ENCODE measurements at places on chromosomes 13 and 19. TPM values are rescaled to one million over a fixed set of nuclear protein-coding genes. Genes with fewer than 3 reads are reported as not detected.

Gene RDH13
- total RNA-seq: 19.9 TPM

Gene SKA3
- total RNA-seq: 0.30 TPM

Gene TPTE2
- not detected for total RNA-seq

Gene SBK2
- 2.1 TPM for total RNA-seq

Gene SLC25A41
- 0.10 TPM for total RNA-seq

Gene PGLYRP2
- total RNA-seq: not detected

Gene ZNF738
- 7.4 TPM for total RNA-seq

Gene ZFP30
- total RNA-seq: 24.7 TPM

Gene ZNF177
- total RNA-seq: not detected

Gene ASPDH
- total RNA-seq: not detected

Gene BRSK1
- total RNA-seq: 0.52 TPM

Gene PSMC4
- 155 TPM for total RNA-seq

Gene LGALS14
- not detected for total RNA-seq

Gene NALCN
- 10.2 TPM for total RNA-seq

Gene FPR3
- total RNA-seq: not detected

Gene ZNF709
- total RNA-seq: 5.2 TPM

Gene HSD17B14
- total RNA-seq: 1.7 TPM

GRCh38 chr13:70391678-70392077 lies 283.4 kb upstream of the KLHL1 start:
- no peak for DNase-seq

- no peak for DNase-seq
Observed at GRCh38 chr13:81106348-81106747, 765.4 kb upstream of the SPRY2 start.

- DNase-seq: no peak
Observed at GRCh38 chr13:30313311-30313710, 6.0 kb upstream of the KATNAL1 start.

GRCh38 chr13:100159584-100159983 lies 70.7 kb downstream of the PCCA start:
- DNase-seq: no peak

GRCh38 chr13:21957833-21958232 lies 287.0 kb downstream of the FGF9 start:
- no peak for DNase-seq

DNA sequence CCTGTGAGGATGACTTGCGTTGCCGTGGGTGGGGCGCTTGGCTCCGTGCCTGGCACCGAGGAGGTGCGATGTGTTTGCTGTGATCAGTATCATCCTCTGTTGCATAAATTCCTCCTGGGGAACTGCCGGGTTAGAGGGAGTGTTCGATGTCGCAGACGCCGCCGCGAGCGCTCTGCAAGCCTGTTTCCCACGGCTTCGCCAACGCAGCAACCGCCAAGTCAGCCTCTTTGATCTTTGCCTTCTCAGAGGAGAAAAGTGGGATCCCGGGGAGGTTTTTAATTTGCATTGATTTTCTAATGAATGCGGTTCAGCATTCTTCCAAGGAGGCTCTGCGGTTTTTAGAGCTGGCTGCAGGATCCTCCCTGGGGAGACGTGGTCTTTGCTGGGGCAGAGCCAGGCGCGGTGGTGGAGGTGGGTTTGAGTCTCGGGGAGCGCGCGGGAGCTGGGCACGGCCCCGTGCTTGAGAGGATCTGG lies 7.6 kb downstream of the GPR32 start:
- DNase-seq: peak; percentile 12

- DNase-seq: no peak
Observed at GRCh38 chr19:45784096-45784495, 1.8 kb upstream of the DMPK start.

GRCh38 chr13:52651897-52652195 lies 790 bp upstream of the SUGT1 start:
- no peak for DNase-seq

GRCh38 chr19:35260694-35261304 lies 8.0 kb upstream of the USF2 start:
- no peak for DNase-seq

- DNase-seq: no peak
Observed at GRCh38 chr19:51566489-51567100, 4.5 kb upstream of the ZNF175 start.

DNA sequence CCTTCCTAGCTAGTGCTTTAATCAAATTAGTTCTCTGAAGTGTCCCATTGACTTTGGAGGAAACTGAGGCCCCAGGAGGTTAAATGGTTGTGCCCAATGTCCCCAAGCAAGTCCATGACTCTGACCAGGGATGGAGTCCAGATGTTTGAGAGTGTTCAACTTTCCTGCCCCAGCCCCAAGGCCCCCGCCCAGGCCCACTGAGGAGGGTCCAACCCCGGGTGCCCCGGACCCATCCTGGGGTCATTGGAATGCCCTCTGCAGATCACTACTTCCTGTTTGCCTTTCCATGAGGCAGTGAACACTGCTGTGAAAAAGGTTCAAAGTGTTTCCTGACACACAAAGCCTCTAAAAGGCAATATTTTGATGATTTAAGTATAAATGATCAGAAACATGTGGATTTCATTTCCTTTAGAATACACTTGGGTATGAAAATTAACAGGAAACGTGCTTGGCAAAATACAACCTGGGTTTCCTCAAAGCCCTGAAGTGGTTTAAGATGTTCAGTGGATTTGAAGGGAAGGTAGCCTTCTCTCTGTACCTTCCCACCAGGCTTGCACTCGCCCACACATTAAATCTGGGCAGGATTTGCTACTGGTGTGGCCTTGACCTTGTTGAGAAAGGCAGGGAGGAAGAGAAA lies 335.7 kb downstream of the TSHZ3 start:
- DNase-seq: no peak

DNA sequence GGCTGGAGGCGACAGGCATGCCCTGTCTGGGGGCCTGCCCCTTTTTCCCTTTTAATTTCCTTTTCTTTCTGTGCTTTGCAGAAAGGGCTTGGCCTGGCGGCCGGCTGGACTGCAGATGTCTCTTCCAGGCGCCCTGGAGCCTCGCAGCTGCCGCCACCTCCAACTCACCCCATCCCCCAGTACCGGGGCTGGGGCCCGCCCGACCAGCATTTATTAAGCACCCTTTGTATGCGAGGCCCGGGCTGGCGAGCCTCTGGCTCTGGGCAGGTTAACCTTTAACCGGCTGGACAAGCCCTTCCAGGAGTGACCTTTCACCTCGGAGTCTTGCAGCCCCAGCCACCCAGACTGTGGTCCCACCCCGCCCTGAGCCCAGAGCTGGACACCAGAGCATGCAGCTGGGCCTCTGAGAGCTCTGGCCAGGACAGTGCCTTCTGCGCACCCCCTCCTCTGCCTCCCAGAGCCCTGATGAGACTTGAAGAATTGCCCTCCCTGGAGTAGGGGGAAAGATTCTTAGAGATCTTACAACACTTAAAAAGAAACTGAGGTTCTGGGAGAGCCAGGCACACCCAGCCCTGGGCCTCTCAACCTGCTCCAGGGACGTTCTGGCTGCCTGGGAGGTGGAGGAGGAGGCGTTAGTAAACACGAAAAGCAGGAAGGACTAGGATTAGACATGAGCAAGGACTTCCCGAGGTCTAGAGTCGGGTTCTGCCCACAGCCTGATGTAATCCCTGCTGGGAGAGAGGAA lies 1.1 kb upstream of the NR2F6 start:
- peak; percentile 14 for DNase-seq

GRCh38 chr13:91544723-91545122 lies 146.3 kb downstream of the GPC5 start:
- DNase-seq: no peak

GRCh38 chr19:7562646-7563393 lies 27.3 kb downstream of the PNPLA6 start:
- DNase-seq: no peak

- DNase-seq: no peak
Observed at GRCh38 chr19:46406976-46407375, 6.4 kb downstream of the CCDC8 start.

DNA sequence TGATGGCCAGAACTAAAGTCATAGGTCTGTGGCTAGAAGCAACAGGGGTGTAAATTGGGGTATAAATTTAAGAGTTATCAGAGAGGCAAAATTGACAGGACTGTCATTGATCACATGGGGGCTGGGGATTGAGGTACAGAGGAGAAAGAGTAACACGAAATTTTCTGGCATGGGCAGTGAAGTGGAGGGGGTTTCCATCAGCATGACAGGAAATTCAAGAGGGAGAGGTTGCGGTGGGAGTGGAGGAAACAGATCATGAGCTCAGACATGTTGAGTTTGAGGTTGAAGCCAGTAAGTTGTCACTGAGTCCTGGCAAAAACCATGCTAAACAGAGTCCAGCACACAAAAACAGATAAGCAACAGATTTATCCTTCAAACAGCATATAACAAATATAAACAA lies 192.1 kb upstream of the TSC22D1 start:
- no peak for DNase-seq

DNA sequence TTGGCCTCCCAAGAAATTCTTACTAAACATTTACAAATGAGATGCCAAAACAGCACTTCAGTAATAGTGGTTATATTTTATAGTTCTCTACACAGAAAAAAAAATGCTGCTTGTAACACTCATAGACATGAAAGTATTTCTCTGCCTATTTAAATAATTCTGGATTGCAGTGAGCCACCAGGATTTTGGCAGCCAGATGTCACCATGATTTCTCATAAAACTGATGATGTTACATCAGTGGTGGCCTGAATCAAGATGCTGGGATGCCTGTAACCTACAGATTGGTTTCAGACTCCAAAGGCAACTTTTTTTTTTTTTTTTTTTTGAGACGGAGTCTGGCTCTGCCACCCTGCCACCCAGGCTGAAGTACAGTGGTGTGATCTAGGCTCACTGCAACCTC lies 2.7 kb upstream of the CAPS start:
- DNase-seq: no peak

DNA sequence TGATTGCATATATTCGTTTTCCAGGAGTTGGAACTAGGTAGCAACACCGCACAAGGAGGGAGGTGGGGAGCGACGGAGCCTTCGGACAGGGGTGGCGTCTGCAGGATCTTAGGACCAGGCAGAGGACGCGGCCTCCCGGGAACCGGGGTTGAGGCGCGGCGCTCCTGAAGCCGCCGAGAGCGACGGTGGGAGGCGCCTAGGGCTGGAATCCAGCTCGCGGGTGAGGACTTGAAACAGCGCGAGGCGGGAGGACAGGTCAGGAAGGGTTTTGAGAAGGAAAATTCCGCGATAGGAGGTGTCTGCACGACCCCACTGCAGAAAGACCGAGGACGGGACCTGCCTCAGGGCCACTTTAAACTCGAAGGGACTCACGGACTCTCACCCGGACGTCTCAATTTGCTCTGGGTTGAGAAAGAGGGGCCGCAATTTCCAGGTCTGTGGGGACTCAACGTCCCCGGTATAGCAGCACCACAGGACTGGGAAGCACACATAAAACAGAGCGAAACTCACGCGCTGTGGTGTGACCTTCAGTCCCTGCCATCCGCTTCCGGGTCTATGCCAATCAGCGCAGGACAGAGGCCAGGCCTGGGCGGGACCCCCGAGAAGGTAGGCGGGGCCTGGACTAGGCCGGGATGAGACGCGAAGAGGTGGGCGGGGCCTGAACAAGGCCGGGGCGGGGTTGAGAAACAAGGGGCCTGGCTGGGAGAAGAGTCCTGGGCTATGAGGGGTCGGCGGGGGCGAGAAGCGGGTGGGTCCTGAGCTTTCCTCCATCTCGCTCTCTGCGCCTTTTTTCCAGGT lies at the start of gene ZNF320:
TSS of gene ZNF320 (minus strand) at position 498 of the 798 bp plus-strand sequence. CDS start 7,380 bp downstream, outside the sequence.
- DNase-seq: peak; percentile 80

- DNase-seq: peak; percentile 91
Observed at GRCh38 chr13:43686557-43686956, 100.2 kb downstream of the ENOX1 start.

DNA sequence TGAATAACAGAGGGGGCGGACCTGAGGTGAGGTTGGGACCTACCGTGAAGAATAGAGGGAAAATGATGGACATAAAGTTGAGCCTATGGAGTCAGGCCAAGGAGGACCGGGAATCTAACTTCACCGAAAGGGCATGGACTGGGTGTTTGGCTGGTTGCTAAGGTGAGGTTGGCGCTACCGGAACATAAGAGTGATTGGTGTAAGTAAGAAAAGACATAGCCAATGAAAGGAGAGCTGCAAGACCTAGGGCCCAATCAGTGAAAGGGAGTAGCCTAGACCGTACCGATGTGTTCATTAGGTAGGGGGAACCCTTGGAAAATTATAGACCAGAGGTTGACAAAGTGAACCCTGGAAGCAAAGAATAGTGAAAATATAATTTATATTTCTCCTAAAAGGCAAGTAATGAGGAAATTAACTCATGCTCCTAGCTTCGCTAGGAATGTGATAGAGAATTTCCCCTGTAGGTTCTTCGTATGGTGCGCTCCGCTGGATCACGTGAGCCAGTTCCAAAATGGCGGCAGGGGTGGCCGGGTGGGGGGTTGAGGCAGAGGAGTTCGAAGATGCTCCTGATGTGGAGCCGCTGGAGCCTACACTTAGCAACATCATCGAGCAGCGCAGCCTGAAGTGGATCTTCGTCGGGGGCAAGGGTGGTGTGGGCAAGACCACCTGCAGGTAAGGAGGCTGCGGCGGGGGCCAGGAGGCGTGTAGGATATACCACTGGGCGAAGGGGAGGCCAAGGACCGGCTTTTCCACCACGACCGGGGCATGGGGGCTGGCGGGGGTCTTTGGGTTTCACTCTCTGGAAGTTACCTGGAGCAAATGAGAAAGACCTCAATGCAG lies at the start of gene GET3:
TSS of gene GET3 (plus strand) at position 503 of the 840 bp plus-strand sequence. CDS start at position 512, 9 bp downstream.
- peak; percentile 100 for DNase-seq

- no peak for DNase-seq
Observed at GRCh38 chr19:1883784-1884183, 1.5 kb downstream of the ABHD17A start.

DNA sequence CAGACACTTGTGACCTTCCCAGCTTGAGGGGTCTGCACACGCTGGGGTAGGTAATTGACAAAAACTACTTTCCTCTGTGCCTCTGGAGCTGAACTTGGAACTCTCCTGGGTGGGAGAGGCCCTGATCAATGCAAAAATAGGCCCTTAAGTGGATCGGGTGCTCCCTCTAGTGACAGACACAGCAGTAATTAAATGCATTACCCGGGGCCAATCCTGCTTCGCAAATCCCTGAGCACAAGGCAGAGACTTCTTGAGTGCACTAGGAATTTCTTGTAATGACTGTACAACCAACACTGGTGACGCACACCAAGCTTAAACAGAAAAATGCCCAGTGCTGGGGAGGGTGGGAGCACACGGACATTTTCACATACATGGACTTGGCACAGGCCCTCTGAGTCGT lies 10.6 kb upstream of the UBE2S start:
- DNase-seq: peak; percentile 74

DNA sequence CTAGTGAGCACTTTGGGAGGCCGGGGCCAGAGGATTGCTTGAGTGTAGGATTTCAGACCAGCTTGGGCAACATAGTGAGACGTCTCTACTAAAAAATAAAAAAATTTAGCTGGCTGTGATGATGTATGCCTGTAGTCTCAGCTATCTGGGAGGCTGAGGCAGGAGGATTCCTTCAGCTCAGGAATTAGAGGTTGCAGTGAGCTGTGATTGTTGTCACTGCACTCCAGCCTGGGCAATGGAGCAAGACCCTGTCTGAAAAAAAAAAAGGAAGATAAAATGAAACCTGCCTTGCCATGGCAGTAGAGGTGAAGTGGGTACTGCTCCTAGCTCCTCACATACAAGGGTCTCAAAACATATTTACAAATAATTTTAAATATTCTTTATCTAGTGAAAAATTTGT lies 7.4 kb downstream of the UCHL3 start:
- DNase-seq: no peak

- no peak for DNase-seq
Observed at GRCh38 chr13:98143157-98143553, 261 bp downstream of the FARP1 start.

- DNase-seq: no peak
Observed at GRCh38 chr19:3684817-3685410, 15.4 kb downstream of the PIP5K1C start.
